Effector CD8-positive, alpha-beta T cell (primary cell): ENCODE measurements at places on chromosomes 5 and 9.

DNA sequence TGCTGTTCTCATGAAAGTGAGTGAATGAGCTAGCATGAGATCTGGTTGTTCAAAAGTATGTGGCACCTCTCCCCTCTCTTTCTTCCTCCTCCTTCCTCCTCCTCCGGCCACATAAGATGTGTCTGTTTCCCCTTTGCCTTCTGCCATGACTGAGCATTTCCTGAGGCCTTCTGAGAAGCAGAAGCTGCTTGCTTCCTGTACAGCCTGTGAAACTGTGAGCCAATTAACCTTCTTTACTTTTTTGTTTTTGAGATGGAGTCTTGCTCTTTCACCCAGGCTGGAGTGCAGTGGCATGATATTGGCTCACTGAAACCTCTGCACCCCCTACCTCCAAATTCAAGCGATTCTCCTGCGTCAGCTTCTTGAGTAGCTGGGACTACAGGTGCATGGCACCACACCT is 6.1 kb downstream of the S100Z start:
- DNase-seq, result no peak

GRCh38 chr9:128887914-128888350 is 6.0 kb downstream of the LRRC8A start:
- DNase-seq, result no peak

DNA sequence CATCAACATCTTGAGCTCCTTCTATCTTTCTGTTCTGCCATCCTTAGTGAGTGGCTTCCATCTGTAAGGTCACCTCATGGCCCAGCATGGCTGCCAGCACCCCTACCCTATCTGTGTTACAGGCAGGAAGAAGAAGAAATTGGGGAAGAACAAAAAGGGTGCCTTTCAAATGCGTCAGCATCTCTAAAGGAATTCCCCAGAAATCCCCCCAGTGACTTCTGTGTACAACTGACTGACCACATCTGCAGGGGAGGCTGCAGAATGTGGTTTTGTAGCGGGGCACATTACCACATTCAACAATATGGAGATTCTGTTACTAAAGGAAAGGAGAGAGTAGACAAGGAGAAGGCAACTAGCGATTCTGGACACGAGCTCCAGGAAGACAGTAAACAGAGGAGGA is 40.1 kb downstream of the ALG2 start:
- DNase-seq, result no peak

DNA sequence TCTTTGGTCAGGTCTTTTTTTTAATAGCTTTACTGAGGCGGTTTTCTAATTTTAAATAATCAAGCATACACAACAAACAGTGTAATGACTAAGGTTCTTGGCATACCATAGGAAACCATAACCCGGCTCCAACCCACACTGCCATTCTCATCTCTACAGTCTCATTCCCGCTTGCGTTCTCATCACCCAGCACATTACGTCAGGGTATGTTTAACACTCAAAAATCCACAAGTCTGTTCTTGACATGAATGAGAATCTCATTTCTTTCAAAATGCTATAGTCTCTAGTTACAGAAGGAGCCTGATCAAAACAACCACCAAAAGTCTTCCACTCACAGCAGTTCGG is 505 bp downstream of the C5orf34 start:
- peak; percentile 26 for DNase-seq

DNA sequence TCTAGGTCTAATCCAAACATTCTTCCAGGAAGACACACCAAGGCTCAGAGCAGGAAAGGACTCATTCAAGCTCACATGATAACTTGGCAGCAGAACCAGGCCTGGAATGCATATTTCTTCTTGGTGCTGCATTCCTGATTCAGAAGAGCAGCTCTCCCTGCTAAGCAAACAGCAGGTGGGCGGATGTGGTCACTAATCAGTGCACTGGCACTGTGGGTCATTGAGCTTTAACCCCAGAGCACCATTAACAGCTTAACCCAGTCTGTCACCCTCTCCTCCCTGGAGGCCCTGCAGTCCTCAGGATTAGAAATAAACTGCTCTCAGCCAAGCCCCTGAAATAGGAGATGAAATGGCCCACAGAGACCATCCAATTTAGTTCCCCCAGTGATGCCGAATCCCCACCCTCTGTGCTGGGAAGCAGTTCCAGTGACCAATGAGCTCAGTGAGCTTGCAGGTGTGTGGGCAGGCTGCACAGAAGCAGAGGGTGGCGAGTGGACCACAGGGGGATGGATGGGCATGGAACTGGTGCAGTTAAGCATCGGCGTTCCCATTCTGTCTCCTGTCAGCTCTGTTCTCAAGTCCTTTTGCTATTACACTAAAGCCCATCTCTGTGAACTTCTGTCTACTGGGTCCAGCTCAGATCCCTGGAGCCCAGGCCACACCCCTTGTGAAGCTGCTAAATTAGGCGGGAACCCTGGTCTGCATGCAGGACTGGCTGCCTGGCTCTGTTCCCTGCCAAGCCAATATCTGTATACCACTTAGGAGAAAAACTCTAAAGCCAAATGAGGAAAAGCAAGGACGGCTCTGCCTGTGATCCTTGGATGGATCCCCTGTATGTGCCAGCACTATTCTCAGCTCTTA is 16.6 kb upstream of the MEGF9 start:
- DNase-seq, result no peak

GRCh38 chr9:88272986-88273385 is 115.3 kb upstream of the SPIN1 start:
- DNase-seq, result no peak

DNA sequence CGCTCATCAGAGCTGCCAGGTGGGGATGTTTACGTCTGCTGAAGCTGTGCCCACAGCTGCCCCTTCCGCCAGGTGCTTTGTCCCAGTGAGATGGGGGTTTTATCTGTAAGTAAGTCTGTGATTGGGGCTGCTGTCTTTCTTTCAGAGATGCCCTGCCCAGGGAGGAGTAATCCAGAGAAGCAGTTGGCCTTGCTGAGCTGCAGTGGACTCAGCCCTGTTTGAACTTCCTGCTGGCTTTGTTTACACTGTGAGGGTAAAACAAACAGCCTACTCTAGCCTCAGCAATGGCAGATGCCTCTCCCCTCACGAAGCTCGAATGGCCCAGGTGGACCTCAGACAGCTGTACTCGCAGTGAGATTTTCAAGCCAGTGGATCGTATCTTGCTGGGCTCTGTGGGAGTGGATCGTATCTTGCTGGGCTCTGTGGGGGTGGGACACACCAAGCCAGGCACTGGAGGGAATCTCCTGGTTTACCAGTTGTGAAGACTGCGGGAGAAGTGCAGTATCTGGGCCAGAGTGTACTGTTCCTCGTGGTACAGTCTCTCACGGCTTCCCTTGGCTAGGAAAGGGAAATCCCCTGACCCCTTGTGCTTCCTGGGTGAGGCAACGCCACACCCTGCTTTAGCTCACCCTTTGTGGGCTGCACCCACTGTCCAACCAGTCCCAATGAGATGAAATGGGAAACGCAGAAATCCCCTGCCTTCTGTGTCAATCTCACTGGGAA is 530.1 kb upstream of the DMAC1 start:
- no peak for DNase-seq

GRCh38 chr5:172267943-172268342 is 15.6 kb downstream of the UBTD2 start:
- no peak for DNase-seq

GRCh38 chr5:67577424-67577823 is 380.8 kb upstream of the CD180 start:
- no peak for DNase-seq

GRCh38 chr5:52743529-52743928 is 44.2 kb upstream of the ITGA1 start:
- DNase-seq, result no peak

GRCh38 chr5:17799521-17799920 is 165.3 kb downstream of the TAF11L14 start:
- DNase-seq, result no peak

- no peak for DNase-seq
Measured at GRCh38 chr9:113593682-113594281, 130.3 kb downstream of the RGS3 start.

DNA sequence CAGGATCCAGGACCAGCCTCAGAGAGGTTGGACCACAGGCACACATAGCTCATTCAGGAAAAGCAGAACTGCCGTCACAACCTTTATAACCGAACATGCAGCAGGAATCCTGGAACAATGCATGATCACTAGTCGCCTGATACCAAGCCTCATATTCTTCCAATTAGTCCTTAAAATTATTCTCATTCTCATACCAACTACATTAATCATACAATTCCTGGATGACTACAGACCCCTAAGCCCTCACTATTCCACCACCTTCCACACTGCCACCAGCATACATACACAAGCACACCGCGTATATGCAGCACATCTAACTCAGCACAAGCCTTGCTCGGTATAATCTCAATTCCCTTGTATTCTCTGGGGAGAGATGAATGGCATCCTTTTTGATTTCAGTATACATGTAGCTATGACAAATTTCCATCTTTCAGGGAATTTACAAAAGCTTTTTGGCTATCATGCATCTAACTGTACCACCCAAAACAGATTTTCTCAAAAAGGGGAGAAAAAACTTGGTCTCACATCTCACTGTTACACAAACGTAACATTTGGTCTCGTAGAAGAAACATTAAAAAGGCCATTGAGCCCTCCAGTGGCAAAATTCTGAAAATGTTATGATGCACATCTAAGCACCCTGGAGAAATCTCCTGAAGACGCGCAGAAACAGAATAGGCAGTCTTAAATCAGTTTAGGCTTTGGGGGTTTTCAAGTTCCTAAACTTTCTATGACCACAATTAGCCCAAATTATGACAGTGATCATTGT is 46.2 kb downstream of the MCTP1 start:
- no peak for DNase-seq

- DNase-seq, result no peak
Measured at GRCh38 chr9:133509179-133510083, 15.3 kb downstream of the MYMK start.

DNA sequence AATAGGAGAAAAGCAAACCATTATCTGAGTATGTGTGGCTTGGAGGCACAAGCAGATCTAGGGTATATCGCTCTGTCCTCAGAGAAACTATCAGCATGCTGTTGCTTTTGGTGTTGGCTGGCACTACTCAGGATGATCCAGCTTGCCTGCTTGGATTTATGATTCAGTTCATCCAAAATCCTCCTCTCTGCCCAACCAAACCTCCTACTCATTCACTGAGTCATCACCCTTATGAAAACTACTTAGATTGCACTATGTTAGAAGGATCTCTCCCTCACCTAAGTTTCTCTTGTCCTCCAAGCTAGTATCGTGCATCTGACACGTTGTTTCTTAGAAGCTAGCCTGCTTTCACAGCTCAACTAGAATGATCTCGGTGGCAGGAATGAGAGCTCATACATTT is 14.2 kb upstream of the ZBED3 start:
- no peak for DNase-seq

- no peak for DNase-seq
Measured at GRCh38 chr9:8074713-8075286, 275.2 kb upstream of the DMAC1 start.

DNA sequence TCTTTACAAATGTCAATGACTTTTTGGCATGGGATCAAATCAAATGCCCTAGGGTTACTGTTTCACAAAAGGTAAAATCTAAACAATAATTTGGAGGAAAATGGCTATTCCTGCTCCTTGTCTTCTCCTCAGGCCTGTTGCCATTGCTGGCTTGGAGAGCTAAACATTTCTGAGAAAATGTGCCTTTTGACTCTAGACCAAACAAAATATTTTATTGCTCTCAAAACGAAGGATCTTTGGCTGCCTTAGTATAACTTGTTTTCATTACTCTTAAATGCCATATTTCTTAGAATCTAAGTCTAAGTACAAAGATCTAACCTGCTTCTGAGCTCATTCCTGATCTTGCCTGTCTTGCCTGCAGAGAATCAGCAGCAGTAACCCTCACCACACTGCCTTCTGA is 116.6 kb downstream of the MUSK start:
- DNase-seq, result no peak

GRCh38 chr9:115978091-115978490 is 175.5 kb upstream of the PAPPA start:
- no peak for DNase-seq

DNA sequence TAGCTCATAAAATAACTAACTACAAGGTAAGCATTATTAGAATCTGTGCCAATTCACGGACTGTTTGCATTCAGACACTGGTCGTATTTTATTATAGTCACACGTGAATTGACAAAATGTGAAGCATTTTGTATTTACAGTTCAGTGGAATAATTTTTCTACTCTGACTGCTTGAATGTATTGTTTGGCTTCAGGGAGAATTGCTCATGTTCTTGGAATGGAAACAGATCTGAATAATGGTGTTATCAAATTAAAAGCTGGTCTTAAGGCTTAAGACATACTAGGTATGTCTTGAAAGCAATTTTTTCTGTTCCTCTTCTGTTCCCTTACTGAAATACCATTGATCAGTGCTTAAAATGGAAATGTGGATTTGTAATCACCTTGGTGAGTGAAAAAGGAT is 543.7 kb upstream of the TLE4 start:
- DNase-seq, result no peak

GRCh38 chr5:69531406-69531801 is 28.6 kb upstream of the GTF2H2C start:
- no peak for DNase-seq

DNA sequence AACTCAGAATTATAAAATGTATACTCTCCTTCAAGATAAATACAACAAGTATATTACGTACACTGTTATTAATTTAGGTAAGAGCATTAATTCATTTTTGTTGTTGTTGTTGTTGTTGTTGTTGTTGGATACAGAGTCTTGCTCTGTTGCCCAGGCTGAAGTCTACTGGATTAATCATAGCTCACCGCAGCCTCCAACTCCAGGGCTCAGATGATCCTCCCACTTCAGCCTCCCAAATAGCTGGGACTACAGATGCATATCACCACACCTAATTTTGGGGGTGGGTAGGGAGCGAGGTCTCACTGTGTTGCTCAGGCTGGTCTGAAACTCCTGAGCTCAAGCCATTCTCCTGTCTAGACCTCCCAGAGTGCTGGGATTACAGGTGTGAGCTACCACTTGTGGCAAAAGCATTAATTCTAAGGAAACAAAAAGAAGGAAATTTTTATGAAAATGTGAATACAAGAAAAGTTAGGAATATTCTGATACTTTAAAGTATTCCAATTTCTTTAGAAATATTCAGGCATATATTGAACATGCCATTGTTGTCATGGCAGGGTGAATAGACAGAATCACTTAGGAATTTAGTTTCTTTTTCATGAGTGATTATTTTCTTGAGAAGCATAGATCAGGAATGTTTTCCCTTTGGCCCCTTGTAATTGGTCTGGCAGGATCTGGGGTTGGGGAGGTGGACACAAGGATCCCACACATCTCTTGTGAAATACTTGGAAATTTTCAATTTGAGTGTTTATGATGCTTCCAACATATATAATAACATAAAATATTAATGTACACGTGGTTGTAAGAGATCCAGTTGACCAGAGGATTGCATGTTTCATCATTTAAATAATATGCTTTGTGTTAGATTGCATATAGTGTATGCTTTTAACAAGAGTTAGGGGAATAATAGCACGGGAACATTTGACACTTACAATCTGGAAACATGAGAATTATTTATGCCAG is 263.6 kb downstream of the FANCC start:
- DNase-seq, result no peak

DNA sequence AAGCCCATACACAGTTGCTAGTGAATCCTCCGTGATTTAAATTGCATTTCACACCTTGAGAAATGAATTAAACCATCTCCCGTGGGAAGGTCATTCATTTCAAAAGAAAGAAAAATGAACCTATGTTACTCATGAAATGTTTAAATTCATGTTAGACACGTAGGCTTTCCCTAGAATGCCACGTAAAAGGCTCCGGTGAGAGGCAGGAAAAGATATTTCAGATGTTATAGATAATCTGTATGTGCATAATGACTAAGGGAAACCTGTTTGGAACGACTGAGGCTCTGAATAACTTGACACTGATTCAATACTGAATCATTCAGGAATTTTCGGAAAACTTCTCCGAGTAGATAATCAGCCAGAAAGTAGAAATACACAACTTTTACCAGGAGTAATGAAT is 134.3 kb upstream of the ICE1 start:
- DNase-seq, result no peak
